ENCODE measurements at places on chromosomes 1 and 21.

GRCh38 chr1:219438386-219438785 is 174.5 kb downstream of the ZC3H11B start:
- H3K4me1 ChIP-seq, result peaks cover 6% of the 10 kb centered on the region
- no peak overlapping the region for H3K27ac ChIP-seq
- H3K27me3 ChIP-seq, result no peaks in the 10 kb centered on the region

DNA sequence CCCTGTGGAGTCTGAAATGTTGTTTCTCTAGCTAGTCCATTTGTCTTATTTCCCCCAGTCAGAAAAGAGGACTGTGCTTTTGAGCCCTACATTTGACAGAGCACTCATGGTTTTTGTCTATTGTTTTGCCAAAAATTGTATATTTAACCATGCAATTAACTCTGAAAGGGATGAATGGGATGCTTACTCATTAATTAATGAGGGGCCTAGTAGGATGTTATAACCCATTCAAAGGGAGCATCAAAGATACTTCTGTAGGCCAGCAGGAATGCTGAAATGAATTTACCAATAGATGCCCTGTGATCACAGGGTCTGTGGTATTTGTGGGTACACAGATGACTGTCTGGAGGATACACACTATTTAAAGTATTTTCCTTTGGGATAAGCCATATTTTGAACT is 147.7 kb downstream of the FCRL5 start:
- DNase-seq, result no peak
- no peaks in the 10 kb centered on the region for H3K36me3 ChIP-seq
- H3K27me3 ChIP-seq, result no peaks in the 10 kb centered on the region
- H3K4me1 ChIP-seq, result no peaks in the 10 kb centered on the region
- no peak overlapping the region for H3K4me3 ChIP-seq
- no peak overlapping the region for H3K27ac ChIP-seq

- DNase-seq, result no peak
- H3K36me3 ChIP-seq, result no peaks in the 10 kb centered on the region
- no peak overlapping the region for H3K27ac ChIP-seq
- H3K4me3 ChIP-seq, result no peak overlapping the region
- H3K4me1 ChIP-seq, result no peaks in the 10 kb centered on the region
Observed at GRCh38 chr1:94384485-94385265, 33.5 kb upstream of the ABCD3 start.

- no peak for DNase-seq
- no peak overlapping the region for H3K4me3 ChIP-seq
- H3K27me3 ChIP-seq, result no peaks in the 10 kb centered on the region
- H3K27ac ChIP-seq, result no peak overlapping the region
- H3K36me3 ChIP-seq, result no peaks in the 10 kb centered on the region
Observed at GRCh38 chr1:185850366-185850765, 116.2 kb downstream of the HMCN1 start.

GRCh38 chr1:229768232-229768631 is 142.2 kb downstream of the URB2 start:
- no peaks in the 10 kb centered on the region for H3K27me3 ChIP-seq
- no peak for DNase-seq
- no peak overlapping the region for H3K4me3 ChIP-seq
- no peaks in the 10 kb centered on the region for H3K36me3 ChIP-seq
- no peak overlapping the region for H3K27ac ChIP-seq
- no peaks in the 10 kb centered on the region for H3K4me1 ChIP-seq

DNA sequence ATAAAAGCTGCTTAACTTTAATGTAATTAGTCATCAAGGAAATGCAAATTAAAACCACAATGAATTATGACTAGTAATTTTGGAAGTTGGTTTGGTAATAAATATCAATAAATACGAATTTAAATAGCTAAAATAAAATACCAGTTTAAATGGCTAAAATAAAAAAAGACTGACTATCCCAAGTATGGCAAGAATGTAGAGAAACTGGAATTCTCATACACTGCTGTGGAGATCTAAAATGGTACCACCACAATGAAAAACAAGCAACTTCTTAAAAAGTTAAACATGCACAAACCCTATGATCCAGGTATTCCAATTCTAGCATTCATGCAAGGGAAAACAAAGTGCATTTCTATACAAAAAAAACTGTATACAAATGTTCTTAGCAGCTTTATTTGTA is 382.6 kb upstream of the NR5A2 start:
- no peak for DNase-seq
- H3K4me1 ChIP-seq, result no peaks in the 10 kb centered on the region
- H3K4me3 ChIP-seq, result no peak overlapping the region
- H3K27ac ChIP-seq, result no peak overlapping the region
- H3K27me3 ChIP-seq, result no peaks in the 10 kb centered on the region

GRCh38 chr1:201128476-201128875 is 1.5 kb upstream of the ASCL5 start:
- H3K4me1 ChIP-seq, result peaks cover 10% of the 10 kb centered on the region
- no peaks in the 10 kb centered on the region for H3K27me3 ChIP-seq
- DNase-seq, result no peak
- H3K27ac ChIP-seq, result no peak overlapping the region

- H3K36me3 ChIP-seq, result no peaks in the 10 kb centered on the region
- H3K27ac ChIP-seq, result no peak overlapping the region
- H3K4me1 ChIP-seq, result peaks cover 10% of the 10 kb centered on the region
- no peak for DNase-seq
- no peaks in the 10 kb centered on the region for H3K27me3 ChIP-seq
Observed at GRCh38 chr1:7456722-7457082, 314.4 kb upstream of the VAMP3 start.

Measured in ovary (tissue), 10 donors.